Fibroblast of skin of abdomen (primary cell): ENCODE measurements at places on chromosomes 13 and 19.

GRCh38 chr13:73168953-73169401, 110.2 kb downstream of the KLF5 start:
- DNase-seq: peak; percentile 87

DNA sequence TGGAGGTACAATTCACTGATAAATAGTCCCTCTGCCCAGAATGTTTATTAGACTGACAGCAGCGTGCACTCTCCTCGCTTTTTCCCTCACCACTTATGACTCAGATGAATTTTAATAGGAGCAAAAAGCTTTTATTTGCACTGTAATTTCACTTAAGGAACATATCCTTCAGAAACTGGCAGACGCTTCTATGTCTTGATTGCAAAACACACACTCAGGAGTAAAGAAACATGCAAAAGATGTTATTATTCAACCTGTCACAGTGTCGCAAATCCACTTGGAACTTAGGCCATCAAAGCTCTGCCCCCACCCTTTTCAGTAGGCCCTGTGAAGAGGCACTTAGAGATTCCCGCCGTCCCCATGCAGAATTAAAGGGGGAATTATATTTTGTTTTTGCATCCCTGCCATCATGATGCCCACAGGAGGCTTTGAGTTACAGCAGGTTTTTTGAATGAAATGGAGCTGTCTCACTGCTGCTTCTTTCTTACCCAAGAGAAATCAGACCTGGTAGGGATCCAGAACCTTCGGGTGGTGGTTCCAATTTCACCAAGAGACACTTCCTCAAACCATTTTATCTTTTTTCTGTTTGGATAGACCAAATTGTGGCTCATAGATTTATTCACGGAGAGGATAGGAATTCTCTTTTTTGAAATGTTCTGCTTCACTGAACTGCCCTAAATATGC, 74.5 kb downstream of the GGACT start:
- no peak for DNase-seq

DNA sequence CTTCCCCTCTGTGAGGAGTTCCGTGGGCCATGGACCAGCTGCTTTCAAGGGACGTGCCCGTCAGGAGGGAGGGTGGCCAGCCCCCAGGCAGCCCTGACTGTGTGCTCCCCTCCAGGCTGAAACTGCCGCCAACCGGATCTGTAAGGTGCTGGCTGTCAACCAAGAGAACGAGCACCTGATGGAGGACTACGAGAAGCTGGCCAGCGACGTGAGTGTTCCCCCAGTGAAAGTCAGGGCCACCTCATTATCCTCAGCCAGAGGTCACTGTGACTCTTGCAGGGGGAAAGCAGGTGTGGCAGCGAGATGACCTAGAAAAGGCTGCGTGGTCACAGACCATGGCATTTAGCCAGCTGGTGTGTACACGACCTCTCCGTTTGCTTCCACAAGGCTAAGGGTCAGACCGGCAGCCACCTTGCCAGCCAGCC, 29.9 kb downstream of the CAPN12 start:
- DNase-seq: no peak

DNA sequence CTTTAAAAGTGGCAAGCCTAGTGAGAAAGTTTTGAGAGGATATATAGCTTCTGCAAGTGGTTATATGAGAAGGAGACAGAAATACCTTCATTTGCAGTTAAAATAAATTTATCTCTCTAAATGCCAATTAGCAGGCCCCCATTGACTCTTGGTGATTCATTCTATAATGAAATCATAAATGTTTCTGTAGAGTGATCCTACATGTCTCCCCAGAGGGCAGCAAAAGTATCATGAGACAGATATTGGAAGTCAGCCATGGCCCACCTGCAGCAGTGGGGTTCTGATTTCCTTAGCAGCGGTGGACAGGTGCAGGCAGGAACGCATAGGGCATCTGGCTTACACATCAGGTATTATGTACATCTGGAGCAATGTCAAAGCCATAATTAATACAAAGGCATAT, 385.4 kb upstream of the SLC10A2 start:
- DNase-seq: no peak

- DNase-seq: no peak
Measured at GRCh38 chr19:18203408-18203862, 407 bp downstream of the RAB3A start.

- DNase-seq: no peak
Measured at GRCh38 chr19:39698535-39698934, 5.7 kb upstream of the LGALS14 start.

GRCh38 chr13:49278211-49278610, 30.5 kb downstream of the CDADC1 start:
- no peak for DNase-seq

- peak; percentile 21 for DNase-seq
Measured at GRCh38 chr13:110907951-110908898, 6.6 kb downstream of the ANKRD10 start.
